Neural progenitor cell (in vitro differentiated cells): ENCODE measurements at places on chromosomes 7 and 10.
A peak's percentile ranks its signal among the peaks of the same experiment; 100 is the strongest.

GRCh38 chr10:78520737-78521430 is 487.2 kb downstream of the RPS24 start:
- DNase-seq: peak; percentile 58
- no peaks in the 10 kb centered on the region for H3K27me3 ChIP-seq
- no peaks in the 10 kb centered on the region for H3K36me3 ChIP-seq
- H3K4me1 ChIP-seq: no peaks in the 10 kb centered on the region

- DNase-seq: no peak
- no peaks in the 10 kb centered on the region for H3K36me3 ChIP-seq
- no peak overlapping the region for H3K27ac ChIP-seq
- H3K4me1 ChIP-seq: no peaks in the 10 kb centered on the region
- no peak overlapping the region for H3K4me3 ChIP-seq
- H3K27me3 ChIP-seq: peaks cover 7% of the 10 kb centered on the region
Observed at GRCh38 chr7:157516911-157517781, 180.3 kb downstream of the DNAJB6 start.

DNA sequence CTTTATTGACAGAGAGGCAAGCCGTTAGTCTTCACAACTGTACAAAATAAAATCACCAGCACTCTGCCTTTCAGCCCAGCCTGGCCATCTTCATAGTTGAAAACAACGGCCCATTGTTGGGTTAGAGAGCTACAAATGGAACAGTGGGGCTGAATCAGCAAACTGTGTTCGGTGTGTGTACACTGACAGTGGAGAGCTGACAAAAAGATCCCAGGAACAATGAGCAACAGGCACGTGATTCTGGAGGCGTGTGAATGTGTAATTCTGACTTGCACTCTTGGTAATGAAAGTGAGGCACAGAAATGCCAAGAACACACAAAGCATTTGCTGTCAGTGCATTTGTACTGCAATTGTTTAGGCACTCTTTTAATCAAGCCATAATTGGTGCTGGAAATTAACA is 303.7 kb downstream of the WDR11 start:
- H3K4me1 ChIP-seq: peaks cover 8% of the 10 kb centered on the region
- H3K27ac ChIP-seq: no peak overlapping the region
- no peaks in the 10 kb centered on the region for H3K36me3 ChIP-seq

- H3K4me3 ChIP-seq: no peak overlapping the region
- H3K27me3 ChIP-seq: no peaks in the 10 kb centered on the region
- no peaks in the 10 kb centered on the region for H3K4me1 ChIP-seq
- DNase-seq: peak; percentile 64
Observed at GRCh38 chr7:147547252-147547897, 1043.2 kb upstream of the C7orf33 start.

DNA sequence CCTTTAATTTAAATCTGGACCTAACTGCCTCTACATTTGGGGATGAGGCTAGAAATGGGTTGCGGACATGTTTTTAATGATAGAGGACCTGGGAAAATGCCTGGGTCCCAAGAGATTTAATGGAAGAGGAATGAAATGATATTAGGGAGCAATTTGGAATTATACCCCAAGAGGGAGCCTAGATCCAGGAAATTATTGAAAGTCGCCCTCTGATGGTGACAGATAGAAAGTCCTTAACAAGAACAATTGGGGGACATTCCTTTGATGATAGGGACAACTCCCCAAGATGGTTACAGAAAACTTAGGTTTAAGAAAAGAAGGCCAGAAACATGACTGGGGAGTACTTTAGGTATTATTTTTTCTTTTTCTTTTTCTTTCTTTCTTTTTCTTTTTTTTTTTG is 9.5 kb upstream of the TSGA13 start:
- DNase-seq: peak; percentile 54
- no peaks in the 10 kb centered on the region for H3K27me3 ChIP-seq
- H3K4me3 ChIP-seq: no peak overlapping the region
- H3K36me3 ChIP-seq: no peaks in the 10 kb centered on the region
